ENCODE measurements at places on chromosomes 1 and 21.

DNA sequence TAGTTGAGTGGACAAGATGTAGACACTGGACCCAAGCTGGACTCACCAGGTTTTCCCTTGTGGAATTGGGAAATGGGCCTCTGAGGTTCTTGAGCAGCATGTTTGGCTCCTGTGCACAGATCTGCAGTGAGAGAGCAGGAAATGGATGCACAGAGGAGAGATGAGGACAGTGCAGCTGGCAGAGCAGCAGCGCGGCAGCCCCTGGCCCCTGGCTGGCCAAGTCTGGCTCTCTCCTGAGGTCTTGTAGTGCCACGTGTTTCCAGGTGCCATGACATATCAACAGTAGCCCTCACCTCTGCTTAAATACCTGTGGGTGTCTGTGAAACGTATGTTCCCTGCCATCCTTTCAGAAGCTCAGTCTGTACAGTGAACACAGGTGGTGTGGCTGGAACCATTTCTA is 19.2 kb upstream of the BCL10 start:
- DNase-seq: no peak

DNA sequence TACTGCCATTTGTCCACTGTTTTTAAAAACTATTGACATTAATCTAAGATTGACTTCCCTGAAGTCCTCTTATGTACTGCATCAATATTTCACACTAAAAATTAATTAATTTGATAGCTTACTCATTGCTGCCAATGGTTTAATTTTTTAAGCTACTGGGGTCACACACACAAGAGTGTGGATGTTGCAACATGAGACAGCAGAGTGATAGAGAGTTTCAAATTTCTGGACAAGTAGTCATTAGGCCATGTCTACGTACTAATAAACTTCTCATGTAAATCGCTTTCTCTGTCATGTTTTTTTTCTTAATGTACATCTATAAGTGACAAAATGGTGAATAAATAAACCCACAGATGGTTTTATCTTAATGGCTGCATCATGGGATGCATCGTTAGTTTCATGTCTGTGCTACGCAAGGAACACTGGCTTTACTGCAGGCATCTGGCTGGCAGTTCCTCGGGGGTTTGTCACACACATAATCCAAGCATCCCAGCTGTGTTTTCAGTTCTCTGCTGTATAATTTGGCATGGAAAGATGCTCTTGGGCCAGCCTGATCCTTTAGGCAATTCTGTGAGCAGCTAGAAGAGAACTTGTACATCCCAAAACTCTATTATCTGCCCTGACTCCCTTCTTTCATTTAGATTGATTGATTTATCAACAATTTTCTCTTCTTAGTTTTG is 16.4 kb upstream of the CHODL start:
- DNase-seq: no peak

GRCh38 chr1:13916530-13916929 is 216.5 kb downstream of the PRDM2 start:
- no peak for DNase-seq

GRCh38 chr1:227557962-227558725 is 5.2 kb upstream of the ZNF678 start:
- DNase-seq: no peak

DNA sequence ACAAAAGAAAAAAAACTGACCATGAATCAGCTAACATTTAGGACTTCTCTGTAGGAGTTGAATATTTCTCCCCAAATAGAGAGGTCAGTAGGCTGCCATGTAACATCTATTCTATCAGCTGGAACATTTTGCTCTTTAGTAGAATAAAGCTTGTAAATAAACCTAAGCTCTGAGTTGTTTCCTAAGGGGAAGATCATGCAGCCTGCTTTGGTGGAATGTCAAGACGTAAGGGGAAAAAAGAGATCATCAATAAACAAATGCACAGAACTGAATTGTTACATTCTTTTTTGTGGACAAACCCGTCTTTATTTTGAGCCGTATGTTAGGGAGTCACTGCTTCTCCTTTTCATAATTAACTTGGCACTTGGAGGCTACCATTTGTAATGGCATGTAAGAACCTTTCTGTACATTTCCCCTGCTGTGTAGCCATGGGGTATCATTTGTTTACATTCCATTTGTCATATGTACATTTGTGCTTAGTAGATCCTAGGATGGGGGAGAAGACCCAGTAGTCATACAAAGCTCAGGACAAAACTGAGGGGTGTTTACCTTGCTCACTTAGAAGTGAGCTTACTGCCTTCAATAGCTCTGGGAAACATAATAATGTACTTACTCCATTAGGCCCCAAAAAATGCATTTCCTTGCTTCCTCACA is 10.8 kb upstream of the PALMD start:
- no peak for DNase-seq

- no peak for DNase-seq
Measured at GRCh38 chr1:221439008-221439746, 302.7 kb downstream of the DUSP10 start.

- no peak for DNase-seq
Measured at GRCh38 chr21:27026501-27026900, 59.6 kb upstream of the ADAMTS5 start.

- DNase-seq: no peak
Measured at GRCh38 chr1:202302166-202302565, 39.6 kb downstream of the UBE2T start.

- DNase-seq: no peak
Measured at GRCh38 chr1:78543941-78544643, 53.3 kb downstream of the PTGFR start.

GRCh38 chr21:44907225-44907965 is 13.3 kb downstream of the ITGB2 start:
- no peak for DNase-seq

DNA sequence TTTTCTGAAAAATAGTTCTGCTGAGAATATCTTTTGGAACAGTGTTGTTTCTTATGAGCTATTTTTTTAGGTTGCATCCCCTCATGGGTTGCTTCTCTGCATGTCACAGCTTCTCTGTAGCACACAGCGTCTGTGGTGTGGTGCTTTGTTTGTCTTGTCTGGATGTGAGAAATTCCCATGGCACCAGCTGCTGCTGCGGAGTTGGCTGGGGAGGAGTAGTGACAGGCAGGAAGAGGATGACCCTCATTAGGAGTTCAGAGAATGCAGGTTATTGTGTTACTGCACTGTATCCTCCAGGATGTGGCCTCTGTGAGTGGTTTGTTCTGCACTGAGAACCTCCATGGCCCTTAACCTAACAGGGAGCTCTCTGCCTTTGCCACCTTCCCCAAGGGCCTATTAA is 64.8 kb downstream of the TSEN15 start:
- no peak for DNase-seq

DNA sequence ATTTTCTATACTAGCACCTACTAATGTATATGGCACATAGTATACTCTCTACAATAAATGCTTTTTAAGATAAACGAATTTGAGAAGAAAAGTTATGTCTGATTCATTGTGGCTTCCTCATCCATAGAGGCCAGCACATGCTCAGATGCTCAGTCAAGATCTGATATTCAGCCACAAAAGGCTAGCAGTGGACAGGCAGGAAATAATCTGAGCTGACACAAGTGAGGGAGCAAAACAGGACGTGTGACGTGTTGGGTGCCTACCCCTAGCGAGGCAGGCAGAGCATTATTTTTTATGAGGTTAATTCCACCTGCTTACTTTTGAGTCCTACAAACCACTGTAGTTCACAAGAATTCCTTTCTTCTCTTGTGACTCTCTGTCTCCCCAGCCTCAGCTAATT is 550.9 kb downstream of the SMYD3 start:
- no peak for DNase-seq

DNA sequence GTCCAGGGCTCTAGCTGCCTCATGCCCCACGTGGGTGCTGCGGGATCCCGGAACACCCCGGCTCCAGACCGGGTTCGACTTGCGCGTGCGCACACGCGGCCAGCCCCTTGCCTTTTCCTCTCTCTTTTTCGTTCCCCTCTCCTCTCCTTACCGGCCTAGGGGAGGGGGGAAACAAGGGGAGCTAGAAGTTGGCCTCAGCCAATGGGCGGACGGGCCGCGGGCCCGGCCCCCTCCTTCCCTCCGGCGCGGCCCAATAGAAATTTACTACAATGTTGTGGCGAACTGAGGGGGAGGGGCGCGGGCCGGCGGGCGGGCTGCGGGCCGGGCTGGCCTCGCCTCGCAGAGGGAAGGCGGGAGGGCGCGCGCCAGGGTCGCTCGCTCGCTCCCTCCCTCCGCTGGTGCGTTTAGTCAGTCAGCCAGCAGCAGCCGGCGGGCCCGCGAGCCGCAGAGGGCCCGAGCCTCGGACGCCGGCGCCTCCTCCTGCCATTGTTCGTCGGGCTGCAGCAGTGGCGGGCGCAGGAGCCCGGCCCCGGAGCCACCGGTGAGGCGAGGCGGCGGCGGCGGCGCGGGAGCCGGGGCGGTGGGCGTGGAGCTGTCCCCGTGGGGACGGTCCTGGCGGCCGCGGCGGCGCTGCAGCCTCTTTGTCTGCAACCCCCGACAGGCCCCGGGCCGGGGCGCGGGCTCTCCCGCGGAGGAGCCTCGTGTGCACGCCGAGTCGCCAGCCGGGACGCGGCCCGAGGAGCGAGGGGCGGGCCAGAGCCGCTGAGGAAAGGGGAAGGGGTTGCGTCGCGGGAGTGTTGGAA is at the start of gene EPB41:
EPB41 (plus strand) TSS at position 342 of the 803 bp plus-strand sequence. CDS start 72,869 bp downstream, outside the sequence.
- peak; percentile 85 for DNase-seq

- no peak for DNase-seq
Measured at GRCh38 chr1:13820055-13820454, 120.1 kb downstream of the PRDM2 start.

- DNase-seq: no peak
Measured at GRCh38 chr1:246295968-246296367, 211.1 kb downstream of the SMYD3 start.

DNA sequence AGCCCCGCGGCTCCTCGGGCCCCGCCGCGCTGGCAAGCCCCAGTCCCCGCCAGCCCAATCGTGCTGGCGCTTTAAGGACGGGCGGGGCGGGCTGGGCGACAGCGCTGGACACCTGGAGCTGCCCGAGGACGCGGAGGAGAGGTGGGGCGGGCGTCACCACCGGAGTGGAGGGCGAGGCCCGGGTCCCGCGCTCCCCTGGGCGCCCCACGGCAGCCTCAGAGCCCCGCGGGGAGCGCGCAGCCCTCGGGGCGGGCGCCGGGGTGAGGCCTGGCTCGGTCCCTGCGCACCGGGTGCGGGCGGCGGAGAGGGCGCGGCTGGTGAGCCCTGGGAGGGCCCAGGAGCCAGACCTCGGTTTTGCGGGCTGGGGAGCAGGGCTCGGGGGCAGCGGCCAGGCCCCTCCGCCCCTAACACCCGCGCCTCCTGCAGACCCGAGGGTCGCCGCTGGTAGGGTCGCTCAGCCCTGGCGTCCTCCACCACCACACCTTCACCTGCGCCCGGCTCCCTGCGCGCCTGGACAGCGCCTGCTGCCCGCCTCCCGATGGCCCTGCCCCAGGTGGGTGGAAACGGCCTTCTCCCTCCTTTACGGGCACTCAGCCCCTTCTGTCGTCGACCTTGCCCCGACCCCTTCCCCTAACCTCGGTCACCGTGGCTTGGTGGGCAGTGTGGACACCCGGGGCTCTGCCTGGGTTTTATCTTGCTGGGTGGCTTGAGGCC is at the start of gene TMEM61:
TMEM61 (plus strand) TSS at position 101 of the 714 bp plus-strand sequence; CDS start at position 539, 438 bp downstream.
- DNase-seq: no peak

DNA sequence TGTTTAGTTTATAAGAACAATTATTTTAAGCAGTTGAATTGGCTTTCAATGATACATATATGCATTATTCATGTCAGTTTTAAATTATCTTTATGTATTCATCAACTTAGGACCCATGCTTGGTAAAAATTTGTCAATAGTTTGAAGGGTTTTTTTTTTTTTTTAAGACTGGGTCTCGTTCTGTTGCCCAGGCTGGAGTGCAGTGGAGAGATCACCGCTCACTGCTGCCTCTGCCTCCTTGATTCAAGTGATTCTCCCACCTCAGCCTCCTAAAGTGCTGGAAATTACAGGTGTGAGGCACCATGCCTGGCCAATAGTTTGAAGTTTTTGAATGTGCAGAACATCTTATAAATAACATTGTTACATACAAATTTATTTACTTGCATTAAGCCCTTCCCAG is 1671.0 kb upstream of the B3GALT2 start:
- DNase-seq: no peak

DNA sequence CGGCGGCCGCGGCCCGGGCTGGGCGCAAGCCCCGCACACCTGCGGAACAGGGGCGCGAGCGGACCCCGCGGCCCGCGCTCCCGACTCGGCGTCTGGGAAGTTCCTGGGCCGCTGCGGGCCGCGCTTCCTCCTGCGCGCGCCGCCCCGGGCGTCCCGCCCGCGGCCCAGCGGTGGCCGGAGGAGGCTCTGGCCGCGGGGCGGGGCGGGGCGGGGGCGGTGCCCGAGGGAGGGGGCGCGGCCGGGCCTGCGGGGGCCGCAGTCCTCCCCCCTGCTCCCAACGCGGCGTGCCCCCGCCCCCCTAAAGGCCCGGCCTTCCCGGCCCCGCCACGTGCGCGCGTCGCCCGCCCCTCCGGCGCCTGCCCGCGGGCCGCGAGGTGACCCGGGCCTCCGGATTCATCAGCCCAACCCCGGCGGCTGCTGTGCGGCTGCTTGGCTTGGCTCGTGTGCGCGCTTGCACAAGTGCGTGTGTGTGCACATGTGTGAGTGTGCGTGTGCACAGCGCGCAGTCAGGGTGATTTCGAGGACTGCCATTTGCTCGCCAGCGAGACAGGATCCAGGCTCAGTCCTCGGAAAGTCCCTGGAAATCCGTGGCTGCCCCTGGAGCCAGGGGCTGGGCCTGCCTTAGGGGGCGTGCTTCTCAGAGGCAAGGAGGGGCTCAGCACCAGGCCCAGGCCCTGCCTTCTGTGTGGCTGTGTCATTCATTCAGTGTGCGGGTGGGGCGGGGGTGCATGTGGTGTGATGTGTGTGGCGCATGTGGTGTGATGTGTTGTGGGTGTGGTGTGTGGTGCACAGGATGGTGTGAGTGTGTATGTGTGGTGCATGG is at the start of gene C2CD2:
C2CD2 (minus strand) TSS at position 188 of the 823 bp plus-strand sequence. CDS start 370 bp downstream, outside the sequence.
- DNase-seq: no peak

- DNase-seq: no peak
Measured at GRCh38 chr1:222592171-222592570, 2.4 kb upstream of the TAF1A start.

DNA sequence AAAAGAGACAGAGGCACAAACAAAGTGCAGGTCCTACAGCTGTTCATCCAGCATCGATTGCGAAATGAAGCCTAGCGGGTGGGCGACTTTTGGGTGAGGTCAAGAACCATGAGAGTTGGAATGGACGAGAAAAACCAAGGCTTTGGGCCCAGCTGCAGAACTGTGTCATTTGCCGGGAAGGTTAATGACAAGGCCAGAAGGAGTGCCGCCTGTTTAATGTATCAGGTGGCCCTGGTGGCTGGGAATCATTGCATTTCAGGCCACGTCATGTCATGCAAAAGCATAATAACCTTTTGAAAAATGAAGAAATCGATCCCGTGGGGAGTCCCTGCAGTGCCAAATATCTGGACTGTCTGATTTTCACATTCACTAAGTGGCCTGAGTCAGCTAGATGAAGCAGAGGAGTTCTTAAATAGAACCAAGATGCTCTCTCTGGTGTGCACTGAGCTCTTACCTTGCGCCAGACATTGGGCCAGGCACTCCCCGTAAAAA is 8.1 kb upstream of the RCC2 start:
- DNase-seq: no peak
